ENCODE measurements at places on chromosomes 3 and 15.

DNA sequence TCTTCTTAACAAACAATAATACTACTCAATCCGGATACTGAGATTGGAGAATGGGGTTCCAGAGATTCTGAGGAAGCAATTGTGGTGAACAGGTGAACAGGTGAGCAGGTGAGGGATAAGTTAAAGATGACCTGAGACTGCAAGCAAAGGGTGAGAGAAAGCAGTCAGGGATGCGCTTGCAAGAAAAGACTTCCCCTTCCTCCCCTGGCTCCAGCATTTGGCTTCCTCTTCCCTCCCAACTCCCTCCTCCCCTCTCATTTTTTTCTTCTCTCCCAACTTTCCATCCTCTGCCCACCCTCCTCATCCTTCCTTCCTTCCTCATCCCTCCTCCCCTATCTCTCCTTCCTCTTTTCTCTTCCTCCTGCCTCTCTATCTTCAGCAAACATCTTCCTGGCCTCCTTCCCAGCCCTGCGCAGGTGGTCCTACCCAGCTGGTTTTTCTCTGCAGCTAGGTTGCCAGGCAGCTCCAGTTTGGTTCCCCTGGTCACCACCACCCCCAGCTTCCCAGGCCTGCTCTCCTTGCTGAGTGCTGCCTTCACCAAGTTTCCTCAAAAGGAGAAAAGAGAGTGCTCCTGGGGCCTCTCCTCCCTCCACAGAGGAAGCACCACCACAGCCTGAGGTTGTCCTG, 10.4 kb upstream of the VIPR1 start:
- DNase-seq = peak; percentile 66

DNA sequence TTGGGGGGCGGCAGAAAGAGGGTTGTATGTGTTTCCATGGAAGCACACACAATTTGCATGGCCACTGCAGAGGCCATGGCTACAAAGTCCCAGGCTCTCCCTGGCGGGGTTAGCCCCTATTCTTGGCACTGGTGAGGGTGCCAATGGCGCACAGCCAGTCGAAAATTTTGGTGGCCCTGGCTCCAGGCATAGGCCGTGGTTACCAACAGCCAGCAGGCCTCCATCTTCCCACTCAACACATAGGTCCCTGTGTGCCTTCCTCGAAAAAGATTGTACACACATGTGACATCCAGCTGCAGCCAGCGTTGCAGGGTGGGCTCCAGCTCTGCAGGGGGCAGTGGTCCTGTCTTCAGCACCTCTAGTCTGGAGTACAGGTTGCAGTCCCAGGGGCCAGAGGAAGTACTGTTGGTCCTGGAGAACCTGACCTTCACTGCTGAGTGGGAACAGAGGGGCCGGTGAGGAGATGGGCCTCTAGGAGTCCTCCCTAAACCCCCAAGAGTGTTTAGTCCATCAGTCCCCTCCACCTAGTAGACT, 7.1 kb downstream of the P4HTM start:
- DNase-seq = no peak

DNA sequence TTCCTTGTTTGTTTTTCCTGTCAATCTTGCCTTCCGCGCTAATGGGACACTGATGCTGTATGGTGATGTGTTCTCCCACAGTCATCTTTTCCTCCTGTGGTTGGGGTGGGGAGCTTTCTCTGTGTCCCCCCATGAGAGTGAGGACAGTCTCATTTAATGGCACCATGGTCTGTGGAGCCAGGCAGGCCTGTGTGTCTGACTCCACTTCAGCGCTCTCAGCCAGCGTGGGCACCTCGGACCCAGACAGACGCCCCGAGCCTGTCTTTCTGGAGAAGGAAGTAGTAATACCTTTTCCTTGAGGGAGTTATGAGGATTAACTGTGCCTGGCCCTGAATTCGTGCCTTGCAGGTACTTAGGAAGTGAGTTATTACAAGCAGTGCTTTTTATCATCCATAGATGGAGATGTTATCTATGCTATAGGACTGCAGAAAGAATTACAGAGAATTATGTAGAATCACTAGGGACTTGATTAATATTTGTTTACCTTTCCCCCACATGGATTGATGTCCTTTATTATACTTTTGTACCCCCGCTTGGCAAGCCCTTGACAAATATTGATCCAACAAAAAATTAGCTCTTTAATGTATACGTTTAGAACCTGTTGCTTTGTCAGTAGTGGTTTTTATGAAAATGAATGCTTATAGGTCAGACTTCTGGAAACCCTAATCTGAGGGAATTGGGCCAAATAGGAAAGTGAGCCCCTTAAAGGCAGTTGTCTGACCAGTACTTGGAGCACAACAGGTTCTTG, 152.4 kb downstream of the PGPEP1L start:
- DNase-seq = no peak

DNA sequence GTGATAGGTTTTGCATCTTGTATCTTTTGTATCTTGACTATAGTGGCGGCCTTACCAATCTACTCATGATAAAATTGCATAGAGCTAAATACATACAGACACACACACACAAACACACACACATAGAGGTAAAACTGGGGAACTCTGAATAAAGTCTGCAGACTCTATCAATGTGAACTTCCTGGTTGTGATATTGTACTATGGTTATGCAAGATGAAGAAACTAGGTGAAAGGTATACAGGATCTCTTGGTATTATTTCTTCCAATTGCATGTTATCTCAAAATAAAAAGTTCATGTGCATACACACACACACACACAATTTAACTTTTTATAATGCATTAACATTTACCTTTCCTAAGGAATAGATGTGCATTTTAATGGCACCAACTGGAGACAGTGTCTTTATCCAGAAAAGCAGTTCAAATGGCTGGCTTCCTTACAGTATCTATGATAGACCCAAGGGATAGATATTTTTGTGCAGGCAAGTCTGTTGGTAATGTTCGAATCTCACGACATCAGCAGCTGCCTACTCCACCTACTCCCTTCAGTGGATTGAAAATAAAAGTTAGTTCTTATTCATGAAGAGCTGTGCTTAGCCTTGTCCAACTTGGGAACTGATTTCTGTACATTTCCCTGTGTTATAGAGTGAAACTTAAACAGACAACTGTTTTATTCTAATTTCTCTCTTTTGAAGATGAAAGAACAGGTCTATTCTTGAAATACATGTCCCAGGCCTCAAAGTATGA, 46.9 kb upstream of the SPRED1 start:
- no peak for DNase-seq

DNA sequence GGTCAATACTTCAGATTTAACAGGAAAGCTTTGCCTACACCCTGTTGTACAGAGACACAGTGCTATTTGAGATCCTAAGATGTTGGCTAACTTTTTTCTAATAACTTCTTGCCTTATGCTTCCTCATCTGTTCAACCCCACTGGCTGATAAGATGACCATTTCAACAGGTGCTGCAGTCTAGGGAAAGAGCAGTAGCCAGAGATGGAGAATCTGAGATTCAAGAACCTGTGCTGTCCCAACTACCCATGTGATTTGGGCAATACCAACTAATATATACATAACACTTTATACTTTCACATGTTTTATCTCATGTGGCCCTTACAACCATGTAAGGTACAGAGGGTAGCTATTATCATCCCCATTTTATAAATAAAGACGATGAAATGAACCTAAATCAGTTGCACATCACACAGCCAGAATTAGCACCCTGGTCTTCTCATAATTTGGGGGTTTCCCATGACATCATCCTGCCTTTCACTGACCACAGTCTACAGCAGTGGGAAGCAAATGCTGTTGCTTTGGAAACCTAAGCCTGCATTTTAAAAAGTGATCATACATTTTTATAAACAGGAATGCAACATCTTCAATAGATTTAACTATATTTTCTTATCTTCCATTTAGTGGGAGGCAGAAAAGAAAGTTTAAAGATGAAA, 9.7 kb downstream of the TTC23 start:
- DNase-seq = no peak

- no peak for DNase-seq
Observed at GRCh38 chr3:187430576-187430975, 62.4 kb downstream of the RTP4 start.

DNA sequence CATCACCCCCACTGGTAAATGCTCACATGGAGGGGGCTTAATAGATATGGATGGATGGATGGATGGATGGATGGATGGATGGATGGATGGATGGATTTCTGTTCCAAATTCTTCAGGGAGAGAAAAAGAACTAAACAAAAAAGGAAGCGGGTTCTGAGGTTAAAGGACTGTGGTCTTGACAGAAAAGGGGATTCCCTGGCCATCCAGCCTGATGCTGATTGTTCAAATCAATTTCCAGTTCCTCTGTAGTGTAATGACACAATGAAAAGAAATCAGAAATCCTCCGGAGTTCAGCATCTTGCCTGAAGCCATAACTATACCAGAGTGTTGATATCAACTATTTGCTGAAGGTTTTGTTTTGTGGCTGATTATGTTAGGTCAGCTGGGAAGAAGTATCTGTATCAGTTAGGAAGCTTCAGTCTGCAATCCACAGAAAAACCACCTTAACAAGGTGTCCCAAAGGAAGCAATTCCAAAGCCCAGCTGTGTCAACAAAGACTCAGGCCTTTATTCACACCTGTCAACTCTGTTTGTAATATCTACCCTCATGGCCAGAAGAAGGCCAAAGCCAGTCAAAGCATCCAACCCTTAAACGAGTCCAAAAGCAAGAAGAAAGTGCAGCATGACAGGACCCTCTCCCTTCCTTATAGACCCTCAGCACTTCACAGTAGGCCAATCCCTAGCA, 24.5 kb upstream of the RASA2 start:
- no peak for DNase-seq

DNA sequence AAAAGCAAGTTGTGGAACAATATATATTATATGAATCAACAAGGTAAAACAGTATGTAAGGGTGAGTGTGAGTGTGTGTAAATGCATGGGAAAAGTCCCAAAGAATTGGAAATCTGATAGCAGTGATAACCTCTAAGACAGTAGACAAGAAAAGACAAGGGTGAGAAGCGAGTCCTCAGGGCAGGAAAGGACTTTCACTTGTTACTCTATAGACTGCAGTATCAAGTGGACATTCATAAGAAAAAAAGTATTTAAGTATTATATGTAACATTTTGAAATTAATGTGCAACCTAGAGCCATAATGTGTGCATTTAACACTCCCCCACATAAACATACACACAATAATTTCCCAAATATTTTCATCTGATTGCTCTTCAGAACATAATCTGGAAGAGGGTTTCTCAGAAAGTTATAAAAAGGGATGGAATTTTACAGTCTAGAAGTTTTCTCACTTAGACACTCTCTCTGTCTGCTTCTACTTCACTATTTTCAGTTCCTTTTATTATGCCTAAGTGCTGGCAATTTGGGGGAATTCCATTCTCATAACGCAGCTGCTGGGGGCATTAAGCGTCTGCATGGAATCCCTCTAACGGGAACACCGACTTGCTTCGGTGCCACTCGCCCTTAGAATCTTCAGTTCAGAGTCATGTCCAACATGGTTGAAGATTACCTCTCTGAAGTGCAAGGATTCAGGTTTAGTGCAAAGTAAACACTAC, 50.0 kb upstream of the CDIN1 start:
- no peak for DNase-seq

GRCh38 chr15:68524753-68525584, 53.8 kb upstream of the CORO2B start:
- DNase-seq = no peak

Measured in tibial artery (tissue), 4 donors.